Large intestine (tissue), 12 donors: ENCODE measurements at places on chromosomes 7 and 10.

DNA sequence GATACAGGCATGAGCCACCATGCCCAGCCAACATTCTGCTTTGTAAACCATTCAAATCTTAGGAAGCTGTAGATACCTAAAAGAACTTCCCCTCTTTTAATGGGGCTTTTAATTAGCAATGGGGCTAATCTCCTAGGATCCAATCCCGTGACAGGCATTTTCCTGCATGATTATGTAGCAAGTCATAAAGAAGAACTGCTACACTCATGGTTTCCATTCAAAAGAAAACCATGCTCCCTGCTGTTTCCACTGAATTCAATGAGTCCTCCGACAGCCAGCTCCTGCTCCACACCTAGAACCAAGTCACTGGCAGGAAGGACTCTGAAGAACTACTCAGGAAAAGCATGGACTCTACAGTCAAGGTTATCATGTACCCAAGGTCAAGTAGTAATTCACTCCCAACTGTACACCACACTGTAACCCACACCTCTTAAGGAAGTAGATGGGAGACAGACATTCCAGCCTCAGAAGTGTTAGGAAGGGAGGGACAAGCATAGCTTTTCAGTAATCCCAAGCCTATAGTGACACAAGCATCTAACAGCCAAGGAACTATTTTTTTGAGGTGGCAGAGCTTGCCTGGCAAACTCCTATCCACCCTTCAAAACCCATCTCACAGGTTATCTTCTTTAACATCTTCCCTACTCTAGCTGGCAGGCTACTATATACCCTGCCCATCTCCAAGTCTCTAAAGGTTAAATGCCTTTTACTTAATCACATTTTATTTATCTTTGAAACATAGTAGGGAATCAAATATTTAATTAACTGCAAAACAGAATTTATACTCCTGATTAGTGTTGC lies 47.5 kb downstream of the CTBP2 start:
- no peak overlapping the region for H3K4me3 ChIP-seq
- peaks cover 6% of the 10 kb centered on the region for H3K4me1 ChIP-seq
- H3K36me3 ChIP-seq = peaks cover 33% of the 10 kb centered on the region
- no peak overlapping the region for H3K27ac ChIP-seq

DNA sequence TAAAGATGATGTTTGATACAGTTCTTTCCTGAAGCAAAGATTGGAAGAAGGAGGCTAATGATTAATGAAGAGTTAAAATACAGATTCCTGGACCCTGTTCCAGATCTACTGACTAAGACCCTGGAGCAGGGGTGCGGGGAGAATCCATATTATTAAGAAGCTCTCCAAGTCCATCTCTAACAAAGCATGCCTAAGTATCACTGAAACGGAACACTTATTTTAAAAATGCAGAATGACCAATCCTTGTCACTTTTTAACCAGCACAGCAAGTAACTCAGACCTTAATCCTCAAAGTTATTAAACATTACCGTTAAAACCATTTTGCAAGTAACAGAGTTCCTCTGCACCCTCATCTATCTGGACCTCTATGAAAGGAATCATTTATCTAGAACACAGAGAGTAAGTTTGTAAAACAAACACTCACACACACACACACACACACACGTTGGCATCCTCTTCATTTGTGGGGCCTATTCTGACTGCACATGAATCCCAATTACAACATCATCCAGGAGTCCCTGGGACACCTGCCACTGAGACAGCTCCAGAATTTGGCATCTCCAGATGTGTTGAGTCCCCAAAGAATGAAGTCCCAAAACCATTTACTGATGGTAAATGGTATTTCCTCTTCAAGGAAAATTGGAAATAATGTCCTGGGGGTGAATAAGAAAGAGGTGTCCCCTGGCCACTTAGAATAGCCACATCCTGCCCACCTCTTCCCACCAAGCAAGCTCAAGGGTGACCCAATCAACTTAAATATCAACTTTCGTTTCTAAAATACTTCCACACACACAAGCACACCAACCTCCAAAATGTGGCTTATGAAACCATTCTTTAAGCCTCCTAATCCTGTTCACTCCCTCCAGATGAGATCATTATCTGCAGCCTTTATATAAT lies 117.5 kb downstream of the PARD3 start:
- H3K27me3 ChIP-seq = no peaks in the 10 kb centered on the region
- DNase-seq = no peak
- H3K4me1 ChIP-seq = peaks cover 8% of the 10 kb centered on the region
- H3K27ac ChIP-seq = no peak overlapping the region
- peaks cover 3% of the 10 kb centered on the region for H3K36me3 ChIP-seq
- H3K4me3 ChIP-seq = no peak overlapping the region

GRCh38 chr10:24465891-24466818 lies 257.2 kb downstream of the KIAA1217 start:
- no peaks in the 10 kb centered on the region for H3K27me3 ChIP-seq
- no peaks in the 10 kb centered on the region for H3K36me3 ChIP-seq
- peaks cover 42% of the 10 kb centered on the region for H3K4me1 ChIP-seq
- peak overlapping the region; percentile 94 for H3K27ac ChIP-seq

DNA sequence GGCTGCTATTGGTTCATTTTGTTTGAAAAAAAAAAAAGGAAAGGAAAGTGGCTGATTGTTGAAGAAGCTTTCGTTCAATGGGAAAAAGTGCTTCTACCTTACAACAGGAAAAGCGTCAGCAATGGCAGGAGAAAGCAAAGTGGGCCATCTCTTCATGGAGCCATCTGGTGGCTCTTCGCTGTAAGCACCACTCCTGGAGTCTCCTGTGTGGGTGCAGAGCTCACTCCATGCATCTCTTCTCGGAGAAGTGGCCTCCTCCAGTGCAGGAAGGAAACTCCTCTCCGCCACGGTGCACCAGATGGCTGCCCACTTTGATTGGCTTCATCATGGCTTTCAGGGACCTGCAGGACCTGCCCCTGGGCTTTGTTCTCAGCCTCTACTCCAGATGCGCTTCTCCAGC lies 250.9 kb downstream of the PTEN start:
- no peaks in the 10 kb centered on the region for H3K27me3 ChIP-seq
- DNase-seq = peak; percentile 74
- H3K4me1 ChIP-seq = no peaks in the 10 kb centered on the region
- no peak overlapping the region for H3K27ac ChIP-seq
- no peak overlapping the region for H3K4me3 ChIP-seq
- no peaks in the 10 kb centered on the region for H3K36me3 ChIP-seq

GRCh38 chr7:31919678-31920369 lies 150.4 kb downstream of the PDE1C start:
- H3K36me3 ChIP-seq = no peaks in the 10 kb centered on the region
- DNase-seq = no peak
- peaks cover 5% of the 10 kb centered on the region for H3K4me1 ChIP-seq
- no peaks in the 10 kb centered on the region for H3K27me3 ChIP-seq

DNA sequence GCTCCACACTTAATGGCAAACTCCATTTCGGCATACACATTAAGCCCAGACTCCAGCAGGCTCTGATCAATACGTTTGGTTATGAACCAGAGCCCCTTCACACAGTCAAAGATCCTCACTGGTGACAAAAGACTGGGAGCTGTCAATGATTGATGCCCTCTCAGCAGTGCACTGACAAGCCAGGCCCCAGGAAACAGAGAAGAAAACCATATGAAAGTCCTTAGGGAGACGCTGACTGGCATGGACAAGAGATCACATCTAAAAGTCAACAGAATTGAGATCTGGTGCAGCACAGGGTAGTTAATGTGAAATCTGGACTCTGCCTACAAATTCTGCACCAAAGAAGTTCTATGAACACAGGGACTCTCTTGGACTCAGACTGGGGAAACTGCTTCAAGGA lies 600.9 kb upstream of the NRP1 start:
- no peak overlapping the region for H3K27ac ChIP-seq
- no peak for DNase-seq
- no peaks in the 10 kb centered on the region for H3K27me3 ChIP-seq
- H3K4me1 ChIP-seq = no peaks in the 10 kb centered on the region
- no peaks in the 10 kb centered on the region for H3K36me3 ChIP-seq
- no peak overlapping the region for H3K4me3 ChIP-seq
